ENCODE measurements at places on chromosomes 5 and 9. TPM values are rescaled to one million over a fixed set of nuclear protein-coding genes. Genes with fewer than 3 reads are reported as not detected.

Gene AJM1
- 8.6 TPM for total RNA-seq

DNA sequence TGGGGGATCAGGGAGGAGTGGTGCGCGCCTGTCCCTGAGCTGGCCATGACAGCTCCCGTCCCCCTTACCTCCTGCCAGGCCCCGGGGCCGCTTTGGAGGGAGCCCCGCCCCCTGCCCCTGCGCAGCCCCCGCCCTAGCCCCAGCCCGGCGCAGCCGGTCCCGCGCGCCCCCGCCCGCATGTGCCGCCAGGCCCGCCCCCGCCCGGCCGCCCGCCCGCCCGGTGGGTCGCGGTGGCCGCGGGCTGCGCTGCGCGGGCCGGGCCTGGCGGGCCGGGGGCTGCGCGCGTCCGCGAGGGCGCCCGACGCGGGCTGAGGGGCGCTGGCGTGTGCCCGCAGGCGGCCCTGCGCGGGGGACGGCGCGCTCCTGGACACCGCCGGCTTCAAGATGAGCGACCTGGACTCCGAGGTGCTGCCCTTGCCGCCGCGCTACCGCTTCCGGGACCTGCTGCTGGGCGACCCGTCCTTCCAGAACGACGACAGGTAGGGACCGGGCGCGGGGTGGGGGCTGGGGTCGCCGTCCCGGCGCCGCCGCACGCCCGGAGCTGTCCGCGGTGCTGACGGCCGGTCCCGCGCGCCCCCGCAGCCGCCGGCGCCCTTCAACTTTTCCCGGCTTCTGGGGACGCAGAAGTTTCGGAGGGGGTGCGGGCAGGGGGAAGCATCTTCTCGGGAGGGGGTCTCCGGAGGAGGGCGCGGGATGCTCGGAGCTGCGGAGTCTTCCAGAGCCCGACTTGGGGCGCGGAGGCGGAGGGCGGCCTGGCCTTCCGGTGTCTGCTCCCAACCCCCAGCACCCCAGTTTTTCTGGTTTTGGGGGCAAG, 12.5 kb downstream of the KCNT1 start:
- no peak for ATAC-seq

Gene ANKRD18A
- 0.19 TPM for total RNA-seq

DNA sequence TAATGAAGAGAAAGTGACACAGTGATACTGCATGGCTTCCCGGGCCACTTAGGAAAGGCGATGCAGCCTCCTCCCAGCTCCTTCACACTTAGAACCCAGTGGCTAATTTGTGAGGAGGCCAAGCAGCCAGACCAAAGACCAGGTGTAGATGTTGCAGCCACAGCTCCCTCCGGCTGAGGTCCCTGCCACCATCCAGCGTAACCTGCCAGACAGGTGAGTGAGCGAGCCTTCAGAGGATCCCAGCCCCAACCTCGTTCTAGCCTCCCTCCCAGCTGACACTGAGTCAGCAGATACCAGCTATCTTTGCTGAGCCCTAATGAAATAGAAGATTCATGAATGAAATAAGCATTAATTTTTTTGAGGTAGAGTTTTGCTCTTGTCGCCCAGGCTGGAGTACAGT, 59.7 kb downstream of the COL23A1 start:
- ATAC-seq = no peak

DNA sequence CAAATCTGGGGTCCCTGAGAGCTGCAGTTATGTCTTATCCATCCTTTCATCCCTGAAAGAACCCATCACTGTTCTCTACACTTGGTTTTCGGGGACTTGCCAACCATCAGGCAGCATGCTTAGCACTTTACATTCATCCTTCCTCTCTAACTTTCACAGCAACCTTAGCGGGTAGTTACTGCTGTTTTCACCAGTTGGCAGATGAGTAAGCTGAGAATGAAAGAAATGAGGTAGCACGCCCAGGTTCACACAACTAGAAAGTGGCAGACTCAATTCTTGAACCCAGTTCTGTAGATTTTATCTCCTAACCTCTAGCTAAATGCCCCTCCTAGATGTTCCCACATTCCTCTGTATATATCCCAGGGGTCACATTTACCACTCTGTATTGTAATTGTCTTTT, 342.0 kb upstream of the WWC1 start:
- ATAC-seq = no peak

Gene PCDHA10
- total RNA-seq = 0.94 TPM

Measured in gastroesophageal sphincter (tissue), 4 donors.